T-helper 9 cell (primary cell): ENCODE measurements at places on chromosomes 11 and 22.

GRCh38 chr22:47423861-47424820 lies 661.7 kb downstream of the TBC1D22A start:
- no peak for DNase-seq

DNA sequence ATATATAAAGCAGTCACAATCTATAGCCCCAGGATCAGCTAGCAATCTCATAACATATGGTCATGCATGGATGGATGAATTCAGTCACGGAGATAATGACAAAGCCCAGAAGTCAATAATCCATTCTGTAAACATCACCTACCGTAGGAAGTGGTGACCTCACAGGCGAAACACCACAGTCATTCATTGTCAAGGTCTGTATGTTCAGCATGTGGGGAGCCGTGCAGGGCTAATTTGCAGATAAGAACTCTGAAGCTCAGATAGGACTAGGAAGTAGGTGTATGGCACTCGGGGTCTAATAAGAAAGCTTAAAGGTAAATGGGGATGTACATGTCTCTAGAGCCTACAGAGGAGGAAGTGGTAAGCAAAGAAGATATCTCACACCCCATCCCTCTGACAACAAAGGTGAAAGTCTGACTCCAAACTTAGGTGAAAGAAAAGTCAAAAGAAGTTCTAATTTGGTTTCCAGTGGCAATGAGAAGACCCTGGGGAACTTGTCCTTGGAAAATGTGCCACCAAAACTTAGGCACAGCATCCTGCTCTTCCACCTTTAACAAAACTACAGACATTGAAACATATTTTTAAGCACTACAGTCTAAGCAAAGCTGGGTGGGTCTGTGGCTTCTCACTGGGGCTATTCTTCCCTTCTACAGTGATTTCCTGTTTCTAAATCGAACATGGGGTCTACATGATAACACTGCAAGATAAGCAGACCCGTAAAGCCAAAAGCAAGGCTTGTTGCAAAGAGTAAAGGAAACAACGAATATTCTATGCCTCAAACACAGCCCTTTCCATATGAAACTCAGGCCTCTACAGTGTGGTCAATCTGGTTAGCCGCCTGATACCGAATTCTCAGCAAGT lies 5.2 kb downstream of the CRTAM start:
- no peak for DNase-seq

GRCh38 chr11:43832536-43832935 lies 48.1 kb upstream of the ALKBH3 start:
- no peak for DNase-seq

DNA sequence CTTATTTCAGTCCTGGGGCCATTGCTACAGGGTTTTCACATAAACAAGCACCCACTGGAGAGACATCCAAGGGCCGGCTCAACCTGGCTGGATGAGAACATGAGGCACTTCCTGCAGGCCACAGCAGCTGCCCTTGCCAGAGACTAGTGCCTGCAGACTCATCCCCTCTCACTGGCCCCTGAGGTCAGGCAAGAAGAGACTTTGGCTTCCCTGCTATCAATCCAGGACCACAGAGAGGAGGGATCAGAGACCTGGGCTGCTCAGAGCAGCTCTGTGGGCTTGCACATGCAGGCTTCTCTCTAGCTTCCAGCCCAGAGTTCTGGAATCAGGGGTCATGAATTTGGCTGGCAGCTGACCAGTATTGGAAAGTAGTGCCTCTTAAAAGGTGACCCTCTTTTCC lies 79.5 kb downstream of the CABIN1 start:
- DNase-seq: no peak

GRCh38 chr11:133747409-133747808 lies 97.9 kb downstream of the SPATA19 start:
- no peak for DNase-seq

GRCh38 chr22:42967933-42968332 lies 47.0 kb downstream of the PACSIN2 start:
- no peak for DNase-seq

DNA sequence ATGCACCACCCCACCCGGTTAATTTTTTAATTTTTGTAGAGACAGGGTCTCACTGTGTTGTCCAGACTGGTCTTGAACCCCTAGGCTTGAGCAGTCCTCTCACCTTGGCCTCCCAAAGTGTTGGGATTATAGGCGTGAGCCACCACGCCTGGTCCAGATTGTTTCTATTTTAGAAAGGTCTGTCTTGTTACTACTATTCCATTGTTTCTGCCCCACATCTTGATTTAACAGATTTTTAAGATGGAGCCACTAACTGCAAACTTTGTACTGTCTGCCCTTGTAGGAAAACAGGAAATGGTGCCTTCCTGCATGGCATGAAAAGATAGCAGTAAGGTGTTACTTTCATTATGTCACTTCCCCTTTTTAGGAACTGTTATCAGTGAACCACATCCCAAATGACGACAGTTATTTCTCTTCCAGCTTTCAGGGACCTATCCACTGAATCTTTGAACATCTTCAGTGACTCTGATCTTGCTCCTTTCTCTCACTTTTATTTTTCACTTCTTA lies 23.2 kb downstream of the TAF1D start:
- no peak for DNase-seq

GRCh38 chr11:101574886-101575285 lies 8.9 kb downstream of the TRPC6 start:
- DNase-seq: no peak

DNA sequence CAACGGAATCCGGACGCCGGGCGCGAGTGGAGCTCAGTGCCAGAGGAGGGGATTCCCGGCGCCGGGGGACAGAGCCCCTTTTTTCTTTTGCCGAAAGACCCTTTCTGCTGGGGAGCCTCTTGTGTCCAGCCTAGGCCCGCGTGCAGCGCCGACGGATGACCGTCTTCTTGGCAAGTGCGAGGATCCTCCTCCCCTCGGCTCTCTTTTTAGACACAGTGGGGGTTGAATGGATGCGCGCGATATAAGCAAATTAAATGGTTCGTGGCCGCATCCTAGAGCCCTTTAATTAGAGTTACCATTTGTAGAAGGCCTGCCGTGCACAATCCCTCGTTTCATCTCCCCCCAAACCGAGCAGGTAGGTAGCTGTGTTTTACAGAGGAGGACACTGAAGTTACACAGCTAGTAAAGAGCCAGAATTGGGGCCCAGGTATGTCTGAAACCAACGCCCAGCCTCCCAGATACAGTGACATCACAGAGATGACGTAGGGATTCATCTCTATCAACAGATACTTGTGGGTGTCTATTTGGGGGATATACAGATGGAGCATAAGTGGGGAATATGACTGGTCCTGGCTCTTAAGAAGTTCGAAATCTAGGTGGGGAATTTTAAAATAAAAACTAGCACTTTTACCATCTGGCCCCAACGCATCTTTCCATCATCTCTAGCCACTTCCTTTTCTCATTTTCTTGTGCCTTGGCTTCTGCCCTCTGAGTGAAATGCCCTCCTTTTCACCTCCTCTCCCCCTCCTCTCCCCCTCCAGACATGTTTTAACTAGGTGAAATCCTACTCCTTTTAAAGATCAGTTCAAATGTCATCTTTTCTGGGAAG lies 875 bp downstream of the TCP11L1 start:
- DNase-seq: peak; percentile 13

DNA sequence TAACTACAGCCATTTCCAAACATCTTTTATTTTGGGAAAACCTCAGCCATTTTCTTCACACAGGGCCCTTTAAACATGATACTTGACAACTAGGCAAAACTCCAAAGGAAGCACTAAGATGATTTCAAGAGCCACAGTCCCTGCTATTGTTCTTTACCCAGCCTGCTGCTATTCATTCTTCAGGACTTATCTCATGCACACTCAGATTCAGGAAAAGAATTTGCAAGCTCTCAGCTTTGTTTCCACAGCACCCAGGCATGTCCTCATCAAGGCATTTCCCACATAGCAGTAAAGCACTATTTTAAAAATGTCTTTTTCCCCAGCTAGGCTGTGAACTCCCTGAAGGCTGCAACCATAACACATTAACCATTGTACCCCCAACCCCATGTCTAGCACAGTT lies 609.3 kb upstream of the CCDC90B start:
- no peak for DNase-seq

GRCh38 chr11:100961633-100962032 lies 168.0 kb downstream of the PGR start:
- no peak for DNase-seq

- DNase-seq: no peak
Observed at GRCh38 chr11:46597609-46598219, 3.9 kb upstream of the AMBRA1 start.

DNA sequence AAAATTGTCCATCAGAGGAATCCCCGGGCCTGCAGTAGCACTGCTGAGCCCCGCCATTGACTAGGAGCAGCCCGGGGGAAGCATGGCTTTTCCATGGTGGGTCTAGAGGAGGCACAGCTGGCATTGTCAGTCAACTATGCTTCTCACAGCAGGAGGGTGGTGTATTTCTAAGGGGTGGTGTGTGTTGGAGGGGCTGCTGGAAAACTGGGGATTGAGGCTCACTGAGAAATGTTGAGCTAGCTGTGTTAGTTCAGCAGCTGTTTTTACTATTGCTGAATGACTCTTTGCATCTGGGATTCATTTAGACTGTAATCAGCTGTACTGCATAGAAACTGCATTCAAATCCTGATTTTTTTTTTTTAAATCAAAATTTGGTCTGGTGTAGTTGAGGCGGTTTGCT lies 5.6 kb downstream of the DDX10 start:
- DNase-seq: no peak

- no peak for DNase-seq
Observed at GRCh38 chr11:127470306-127470884, 469.8 kb upstream of the KIRREL3 start.

GRCh38 chr22:46531581-46532175 lies 5.7 kb downstream of the CELSR1 start:
- DNase-seq: no peak

DNA sequence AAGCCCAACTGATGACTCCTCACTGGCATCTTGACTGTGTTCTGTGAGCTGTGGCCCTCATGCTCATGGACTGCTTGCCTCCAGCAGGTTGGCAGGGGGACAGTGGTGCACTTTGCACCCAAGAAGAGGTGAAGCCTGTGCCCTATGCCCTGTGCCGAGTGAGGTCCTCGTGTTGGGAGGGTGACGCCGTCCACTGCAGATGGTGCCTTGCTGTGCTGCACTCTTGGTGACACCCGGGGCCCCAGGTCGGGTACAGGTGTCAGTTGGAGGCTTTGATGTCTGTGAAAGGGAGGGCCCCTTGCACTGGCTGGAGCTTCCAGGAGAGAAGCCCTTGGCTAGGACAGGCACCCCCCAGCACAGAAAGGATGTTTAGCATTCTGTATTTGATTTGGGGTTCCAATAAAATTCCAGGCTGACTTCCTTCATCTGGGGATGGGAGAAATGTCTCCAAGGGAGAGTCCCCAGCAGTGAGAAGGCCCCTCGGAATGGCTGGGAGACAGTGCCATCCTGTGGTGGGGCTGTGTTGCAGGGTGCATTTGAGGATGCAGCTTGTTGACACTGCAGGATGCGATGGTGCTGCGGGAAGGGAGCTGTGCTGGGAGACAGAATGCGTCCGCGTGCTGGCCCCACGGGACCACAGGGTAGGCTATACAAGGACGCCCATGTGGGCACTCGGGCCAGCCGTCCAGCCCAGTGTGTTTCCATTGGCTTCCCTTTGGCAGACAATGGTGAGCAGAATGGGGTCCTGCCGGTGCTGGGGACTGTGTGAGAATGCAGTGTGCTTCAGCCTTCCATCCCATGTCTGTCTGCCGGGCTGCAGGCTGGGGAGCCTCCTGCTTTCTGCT lies 2.5 kb upstream of the ZDHHC8 start:
- peak; percentile 38 for DNase-seq

- DNase-seq: no peak
Observed at GRCh38 chr11:74480688-74481417, 12.7 kb downstream of the LIPT2 start.

- no peak for DNase-seq
Observed at GRCh38 chr22:25395468-25395867, 169.0 kb upstream of the GRK3 start.

DNA sequence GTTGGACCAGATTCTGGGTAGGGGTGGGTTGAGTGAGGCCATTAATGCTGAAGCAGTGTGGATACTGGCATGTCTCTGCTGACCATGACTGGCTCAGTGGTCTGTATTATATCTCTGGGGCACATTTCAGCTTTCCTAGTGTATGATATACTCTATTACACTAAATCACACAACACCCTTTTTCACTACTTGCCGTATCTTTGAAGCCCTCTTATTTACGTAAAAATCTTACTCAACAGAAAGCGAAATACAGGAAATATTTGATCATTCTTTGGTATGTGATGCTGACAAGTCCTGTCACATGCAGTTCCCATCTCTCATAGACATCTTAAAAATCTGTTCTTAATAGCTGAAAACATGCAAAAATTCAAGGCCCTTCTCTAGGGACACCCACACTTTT lies 40.3 kb downstream of the OR5B17 start:
- DNase-seq: no peak

GRCh38 chr11:8610532-8611116 lies 16.6 kb upstream of the STK33 start:
- no peak for DNase-seq

GRCh38 chr11:130415731-130416529 lies 12.5 kb downstream of the ADAMTS8 start:
- no peak for DNase-seq

DNA sequence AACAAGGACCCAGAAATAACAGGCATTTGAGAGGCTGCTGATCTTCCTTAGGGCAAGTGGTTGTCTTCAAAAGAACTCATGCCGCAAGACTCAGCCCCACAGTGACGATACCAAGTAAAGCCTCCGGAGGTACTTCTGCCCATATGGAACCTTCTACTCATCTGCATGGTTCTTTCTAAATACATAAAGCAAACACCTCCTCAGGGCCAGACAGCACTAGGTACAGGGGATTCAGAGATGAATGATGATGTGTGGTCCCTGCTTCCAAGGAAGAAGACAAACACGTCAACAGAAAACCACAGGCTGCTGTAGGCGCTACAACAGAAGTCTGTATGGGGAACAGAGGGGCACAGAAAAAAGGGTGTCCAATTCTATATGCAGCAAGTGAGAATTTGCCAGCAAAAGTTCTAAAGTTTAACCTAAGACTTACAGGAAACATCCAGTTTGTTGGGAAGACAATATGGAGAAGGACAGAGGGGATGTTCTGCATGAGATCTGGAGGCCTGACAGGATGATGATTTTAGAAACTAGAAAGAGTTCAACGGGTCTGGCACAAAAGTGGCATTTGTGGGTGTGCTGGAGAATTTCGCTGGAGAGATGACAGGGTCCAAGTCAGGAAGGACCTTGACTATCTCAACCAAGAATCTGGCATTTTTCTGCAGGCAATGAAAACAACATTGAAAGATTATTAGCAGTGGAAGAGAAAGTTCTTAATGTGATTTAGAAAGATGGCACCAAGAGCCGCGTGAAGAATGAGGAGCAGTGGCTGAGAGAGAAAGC lies 23.7 kb downstream of the JAML start:
- no peak for DNase-seq

DNA sequence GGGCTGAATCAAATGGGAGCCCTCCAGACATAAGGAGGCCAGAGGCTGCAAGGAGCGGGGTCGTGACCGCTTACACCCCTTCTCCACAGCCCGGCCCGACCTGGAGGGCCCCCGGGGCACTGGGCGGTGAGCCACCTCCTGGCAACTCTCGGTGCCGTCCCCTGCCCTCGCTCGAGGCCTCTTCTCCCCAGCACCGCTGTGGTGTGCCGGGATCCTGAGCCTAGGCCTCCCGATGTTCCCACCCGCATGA lies 432 bp upstream of the GP1BB start:
- DNase-seq: no peak
